ENCODE measurements at places on chromosomes 6 and 20.

- DNase-seq = no peak
These were observed 8.4 kb downstream of the ZNF831 start for GRCh38 chr20:59171986-59172385.

- DNase-seq = no peak
These were observed 2.1 kb downstream of the GOPC start for GRCh38 chr6:117600008-117600743.

DNA sequence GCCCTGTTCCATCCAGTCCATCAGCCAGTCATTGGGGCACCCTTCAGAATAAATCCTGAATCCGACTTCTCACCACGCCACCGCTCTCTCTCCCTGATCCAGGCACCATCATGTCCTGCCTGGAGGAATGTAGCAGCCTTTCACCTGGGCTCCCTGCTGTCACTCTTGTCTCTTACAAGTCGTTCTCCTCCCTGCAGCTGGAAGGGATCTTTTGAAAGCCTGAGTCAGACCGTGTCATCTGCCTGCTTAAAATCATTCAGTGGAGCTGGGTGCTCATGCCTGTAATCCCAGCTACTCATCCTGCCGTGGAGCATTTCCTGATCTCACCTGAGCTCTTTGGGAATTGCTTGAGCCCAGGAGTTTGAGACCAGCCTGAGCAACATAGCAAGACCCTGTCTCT, 19.2 kb upstream of the KCNG1 start:
- no peak for DNase-seq

- DNase-seq = no peak
These were observed 56.1 kb upstream of the LAMP5 start for GRCh38 chr20:9458138-9458796.

- DNase-seq = no peak
These were observed 435.8 kb upstream of the JARID2 start for GRCh38 chr6:14810021-14810420.

DNA sequence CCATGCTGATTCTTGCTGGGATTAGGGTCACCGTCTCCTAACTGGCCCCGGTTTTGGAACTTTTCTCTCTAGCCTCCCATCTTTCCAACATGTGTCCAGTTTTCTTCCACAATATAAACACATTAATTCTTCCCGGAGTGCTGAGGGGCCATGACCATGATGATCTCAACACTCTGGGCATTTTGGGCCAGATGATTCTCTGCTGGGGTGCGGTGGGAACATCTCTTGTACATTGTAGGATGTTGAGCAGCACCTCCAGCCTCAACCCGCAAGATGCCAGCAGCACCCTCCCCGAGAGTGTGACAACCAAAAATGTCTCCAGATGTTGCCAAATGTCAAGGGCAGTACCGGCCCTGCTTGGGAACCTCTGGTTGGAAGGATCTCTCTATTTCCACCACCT, 164.8 kb downstream of the TFAP2C start:
- DNase-seq = no peak

- no peak for DNase-seq
These were observed 8.7 kb downstream of the LAMA5 start for GRCh38 chr20:62358171-62359042.

DNA sequence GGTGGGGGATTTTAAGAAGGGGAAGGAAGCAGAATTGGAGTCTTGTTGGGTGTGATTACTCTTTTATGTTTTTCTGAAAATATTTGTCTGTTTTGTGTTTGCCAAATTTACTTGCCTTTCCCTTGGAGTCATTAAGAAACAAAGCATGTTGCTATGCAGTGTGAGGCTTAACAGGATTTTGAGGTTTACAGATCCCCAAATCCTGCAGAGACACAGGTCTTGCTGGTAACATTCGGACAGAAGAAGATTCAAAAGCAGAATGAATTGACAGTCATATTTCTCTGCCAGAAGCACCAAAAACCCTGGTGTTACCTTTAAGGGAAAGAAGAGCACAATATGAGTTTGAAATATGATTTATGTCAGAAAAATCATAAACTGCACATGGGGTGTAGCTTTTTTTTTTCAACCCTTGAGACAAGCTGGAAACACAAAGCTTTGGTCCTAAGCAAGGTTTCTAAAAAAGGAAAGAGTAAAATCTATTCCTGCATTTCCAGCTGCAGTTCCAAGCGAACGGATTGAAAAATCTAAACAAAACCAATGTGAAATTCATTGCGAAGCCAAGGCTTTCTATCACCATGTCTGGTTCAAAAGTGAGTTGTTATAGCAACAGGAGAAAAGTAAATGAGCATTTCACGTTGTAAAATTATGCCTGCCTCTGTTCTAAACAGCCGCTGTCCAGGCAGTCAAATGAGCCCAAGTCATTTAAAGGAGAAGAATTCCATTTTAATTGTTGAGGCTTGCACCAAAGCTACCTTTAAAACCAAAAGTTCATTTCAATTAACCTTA, 358.9 kb upstream of the SASH1 start:
- no peak for DNase-seq

DNA sequence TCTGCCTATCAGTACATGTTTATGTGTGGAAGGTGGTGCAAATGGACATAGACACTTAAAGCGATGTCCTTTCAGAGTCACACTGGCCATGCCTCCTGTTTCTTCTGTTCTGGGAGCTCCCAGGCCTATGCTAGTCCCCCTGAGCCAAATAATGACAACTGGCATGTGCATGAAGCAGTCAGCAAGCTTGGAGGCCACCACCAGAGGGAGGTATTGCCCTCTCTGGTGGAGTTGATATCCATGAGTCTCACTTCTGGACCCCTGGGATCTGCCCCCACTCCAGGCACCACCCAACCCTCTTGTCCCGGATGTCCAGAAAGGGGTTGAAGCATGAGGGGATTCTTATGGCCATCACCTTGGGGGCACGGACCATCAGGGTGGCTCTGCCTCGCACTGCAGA, 172.2 kb downstream of the AIG1 start:
- peak; percentile 32 for DNase-seq

DNA sequence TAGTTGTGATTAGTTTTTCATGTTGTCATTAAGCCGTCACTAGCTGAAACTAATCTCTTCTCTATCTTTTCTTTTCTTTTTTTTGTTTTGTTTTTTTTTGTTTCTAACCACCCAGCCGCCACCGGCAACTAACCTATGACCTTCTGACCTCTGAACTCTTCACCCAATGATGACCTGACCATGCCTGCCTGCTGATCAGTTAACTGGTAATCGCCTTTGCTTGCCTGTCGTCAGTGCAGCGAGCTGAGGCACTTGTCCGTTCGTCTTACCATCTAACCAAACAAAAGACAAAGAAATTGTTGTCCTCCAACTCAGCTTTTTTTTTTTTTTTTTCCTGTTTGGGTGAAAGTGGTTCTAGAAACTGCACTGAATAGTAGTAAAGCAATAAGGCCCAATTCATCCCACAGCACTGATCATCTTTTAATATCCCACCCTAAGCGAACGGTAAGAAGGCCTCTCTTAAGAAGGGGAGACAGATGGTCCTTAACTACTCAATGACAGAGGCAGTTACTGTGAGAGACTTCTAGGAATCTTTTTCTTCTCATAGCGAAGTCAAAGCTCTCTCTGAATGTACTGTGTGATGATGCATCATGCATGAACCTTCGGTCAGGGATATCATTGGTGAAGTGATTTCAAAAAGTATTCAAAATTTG, 156.2 kb downstream of the QKI start:
- DNase-seq = no peak

- DNase-seq = no peak
These were observed 12.8 kb upstream of the PLN start for GRCh38 chr6:118535176-118535844.

DNA sequence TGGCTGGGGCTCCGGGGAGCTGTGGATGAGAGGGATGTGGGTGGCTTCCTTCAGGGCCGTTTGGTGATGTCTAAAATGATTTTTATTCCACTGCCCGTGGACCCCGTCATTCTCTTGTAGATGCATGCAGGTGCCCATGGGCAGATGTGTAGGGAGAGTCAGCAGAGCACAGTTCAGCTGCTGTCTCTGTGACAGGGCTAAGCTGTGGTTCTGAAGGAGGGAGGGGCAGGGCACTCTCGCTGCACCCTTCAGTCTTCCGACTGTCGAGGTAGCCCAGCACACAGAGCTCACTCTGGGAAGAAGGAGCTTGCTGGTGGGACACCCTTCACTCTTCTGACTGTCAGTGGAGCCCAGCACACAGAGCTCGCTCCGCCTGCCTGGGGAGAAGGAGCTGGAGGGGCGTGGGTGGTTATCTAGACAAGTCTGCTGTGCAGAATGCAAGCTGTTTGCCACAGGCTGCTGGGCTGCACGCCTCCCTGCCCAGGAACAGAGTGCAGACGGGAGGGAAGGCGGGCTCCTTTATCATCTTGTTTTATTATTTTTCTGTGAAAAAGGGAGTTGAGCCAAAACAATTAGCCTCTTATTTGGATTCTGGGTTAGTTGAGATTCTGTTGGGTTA, 28.4 kb upstream of the ADRM1 start:
- DNase-seq = no peak

- DNase-seq = no peak
These were observed 15.4 kb upstream of the ERVFRD-1 start for GRCh38 chr6:11126876-11127275.

- DNase-seq = no peak
These were observed 52.8 kb downstream of the MYB start for GRCh38 chr6:135233686-135234491.

DNA sequence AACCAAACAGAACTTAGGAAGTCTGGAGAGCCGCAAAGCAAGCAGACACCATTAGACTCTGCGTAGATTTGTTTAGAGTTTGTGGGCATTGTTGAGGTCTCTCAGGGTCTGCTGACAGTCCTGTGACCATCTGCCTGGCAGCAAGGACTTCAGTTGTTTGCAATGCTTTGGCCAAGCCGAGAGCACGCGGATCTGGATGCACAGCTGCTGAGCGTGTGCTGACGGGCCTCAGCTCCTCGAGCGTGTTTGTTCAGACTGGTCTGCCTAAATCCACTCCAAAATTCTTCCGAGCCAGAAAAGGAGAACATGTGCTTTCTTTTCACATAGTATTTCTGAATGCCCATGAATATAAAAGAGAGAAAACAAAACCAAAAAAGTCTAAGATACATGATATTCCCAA, 159.0 kb downstream of the ZNF217 start:
- no peak for DNase-seq

All from GM13977 (cell line).